Fibroblast of skin of left quadriceps (primary cell): ENCODE measurements at places on chromosomes 16 and 17.

DNA sequence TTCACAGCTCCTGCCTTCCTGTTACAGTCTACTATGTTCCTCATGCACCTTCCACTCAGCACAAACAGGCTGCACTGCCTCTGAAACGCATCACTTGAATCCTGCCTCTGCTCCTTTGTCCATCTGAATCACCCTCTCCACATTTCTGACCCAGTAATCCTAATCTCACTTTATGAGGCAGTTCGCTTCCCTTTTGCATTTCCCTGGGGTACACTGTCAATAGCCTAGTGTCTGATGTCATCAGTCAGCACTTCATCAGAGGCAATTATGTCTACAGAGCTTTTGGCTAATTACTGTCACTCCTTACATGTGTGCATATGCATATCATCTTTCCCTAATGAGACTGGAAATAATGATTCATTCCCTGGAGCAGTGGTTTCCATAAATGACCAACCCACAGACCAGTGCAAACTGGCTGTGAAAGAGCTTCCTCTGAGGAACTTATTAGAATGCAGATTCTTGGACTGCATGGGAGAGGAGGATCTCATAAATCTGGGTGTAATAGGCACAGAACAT lies 23.6 kb downstream of the CA4 start:
- peak; percentile 15 for DNase-seq

DNA sequence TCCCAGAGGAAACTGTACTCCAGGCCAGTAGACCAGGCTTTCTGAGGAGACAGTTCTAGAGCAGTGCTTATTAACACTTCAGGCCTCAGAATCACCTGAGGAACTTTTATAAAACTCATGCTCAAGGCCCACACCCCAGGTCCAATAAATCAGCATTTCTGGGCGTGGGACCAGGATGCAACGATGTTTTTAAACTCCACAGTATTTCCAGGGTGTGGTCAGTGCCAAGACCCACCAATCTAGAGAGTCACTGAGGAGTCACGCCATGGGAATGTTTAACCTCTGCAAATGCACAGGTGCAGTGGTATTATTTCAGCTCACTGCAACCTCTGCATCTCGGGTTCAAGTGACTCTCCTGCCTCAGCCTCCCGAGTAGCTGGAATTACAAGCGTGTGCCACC lies 3.9 kb upstream of the TRPV1 start:
- DNase-seq: no peak

- DNase-seq: peak; percentile 85
Observed at GRCh38 chr17:79728169-79728907, 2.4 kb upstream of the ENPP7 start.

DNA sequence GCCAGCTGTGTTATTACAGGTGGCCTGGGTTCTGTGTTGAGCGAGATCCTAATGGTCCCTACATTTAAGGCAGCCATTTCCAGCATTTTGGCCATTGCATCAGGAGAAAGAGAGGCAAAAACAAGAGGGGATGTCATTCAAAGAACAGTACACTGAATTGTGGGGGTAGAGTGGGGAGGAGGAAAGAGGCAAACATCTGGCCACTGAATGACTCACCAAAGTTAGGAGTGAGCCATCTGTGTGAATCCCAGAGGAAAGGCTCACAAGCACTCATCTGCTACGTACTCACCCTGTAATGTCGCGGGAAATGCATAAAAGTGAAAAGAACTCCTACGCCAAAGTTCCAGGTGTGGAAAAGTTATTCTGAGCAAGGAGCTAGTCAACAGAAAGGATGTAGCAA lies 16.7 kb downstream of the KRABD2 start:
- DNase-seq: peak; percentile 73

- no peak for DNase-seq
Observed at GRCh38 chr16:66871840-66872239, 8.5 kb upstream of the PDP2 start.

DNA sequence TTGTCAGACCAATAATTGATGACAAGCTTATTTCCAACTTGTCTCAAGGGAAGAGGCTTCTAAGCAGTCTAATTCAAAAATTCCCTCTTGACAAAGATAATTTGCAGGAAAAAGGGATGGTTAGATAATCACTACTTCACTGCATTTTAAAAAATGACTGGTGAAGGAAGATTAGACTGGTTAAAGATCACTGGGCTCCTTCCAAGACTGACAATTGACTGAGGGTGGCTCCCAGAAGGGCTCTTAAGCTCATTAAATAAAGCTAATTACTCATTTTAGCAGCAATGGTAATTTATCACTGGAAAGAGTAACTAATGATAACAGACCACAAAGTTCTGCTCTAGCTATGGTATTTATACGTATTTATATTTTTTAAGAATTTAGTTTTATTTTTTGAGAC lies 4.4 kb upstream of the HEATR3 start:
- DNase-seq: no peak
